ENCODE measurements at places on chromosomes 3 and 15.

GRCh38 chr3:159185443-159186050, 383.7 kb downstream of the MFSD1 start:
- DNase-seq = no peak

DNA sequence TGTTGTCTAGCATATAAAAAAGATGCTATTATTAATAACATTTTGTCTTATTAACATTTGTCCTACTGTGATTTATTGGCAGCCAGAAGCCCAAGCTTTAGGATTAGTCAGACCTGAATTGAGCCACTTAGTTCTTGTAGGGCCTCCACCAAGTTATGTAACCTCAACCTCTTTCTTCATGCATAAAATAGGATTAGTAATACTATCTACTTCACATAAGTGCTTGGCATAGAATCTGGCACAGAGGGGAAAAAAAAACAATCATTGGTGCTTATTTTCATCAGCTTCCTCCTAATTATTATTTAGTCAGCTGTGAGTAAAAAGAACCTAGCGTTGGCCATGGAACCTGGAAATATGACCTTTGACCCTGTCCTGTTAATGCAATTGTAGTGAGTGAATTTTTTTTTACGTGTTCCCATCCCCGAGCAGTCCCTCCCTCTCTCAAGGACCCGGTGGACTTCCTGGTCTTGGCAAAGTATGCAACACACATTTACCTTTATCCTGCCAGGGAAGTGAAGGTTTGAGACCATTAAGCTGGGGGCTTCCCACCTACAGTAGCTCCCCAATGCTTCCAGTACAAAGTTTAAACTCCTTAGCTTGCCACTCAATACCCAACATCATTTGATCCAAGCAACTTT, 136.8 kb downstream of the FHIT start:
- DNase-seq = no peak

DNA sequence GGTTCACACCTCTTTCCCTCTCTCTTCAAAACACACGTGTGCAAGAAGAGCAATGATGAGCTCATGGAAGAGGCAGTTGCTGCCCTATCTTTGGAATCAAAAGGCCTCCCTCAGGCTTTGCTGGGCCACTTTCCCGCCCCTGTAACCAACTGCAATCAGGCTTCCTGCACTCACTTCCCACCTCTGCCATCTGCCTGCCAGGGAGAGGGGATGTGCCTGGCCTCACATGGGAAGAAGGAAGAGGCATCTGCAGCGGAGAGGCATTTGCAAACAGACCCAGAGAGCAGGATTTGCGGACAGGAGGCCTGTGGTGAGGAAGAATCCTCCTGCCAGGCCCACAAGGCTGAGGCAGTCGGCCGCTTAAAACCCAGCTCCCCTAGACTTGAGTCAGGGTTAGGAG, 175.6 kb upstream of the ATP10A start:
- no peak for DNase-seq

DNA sequence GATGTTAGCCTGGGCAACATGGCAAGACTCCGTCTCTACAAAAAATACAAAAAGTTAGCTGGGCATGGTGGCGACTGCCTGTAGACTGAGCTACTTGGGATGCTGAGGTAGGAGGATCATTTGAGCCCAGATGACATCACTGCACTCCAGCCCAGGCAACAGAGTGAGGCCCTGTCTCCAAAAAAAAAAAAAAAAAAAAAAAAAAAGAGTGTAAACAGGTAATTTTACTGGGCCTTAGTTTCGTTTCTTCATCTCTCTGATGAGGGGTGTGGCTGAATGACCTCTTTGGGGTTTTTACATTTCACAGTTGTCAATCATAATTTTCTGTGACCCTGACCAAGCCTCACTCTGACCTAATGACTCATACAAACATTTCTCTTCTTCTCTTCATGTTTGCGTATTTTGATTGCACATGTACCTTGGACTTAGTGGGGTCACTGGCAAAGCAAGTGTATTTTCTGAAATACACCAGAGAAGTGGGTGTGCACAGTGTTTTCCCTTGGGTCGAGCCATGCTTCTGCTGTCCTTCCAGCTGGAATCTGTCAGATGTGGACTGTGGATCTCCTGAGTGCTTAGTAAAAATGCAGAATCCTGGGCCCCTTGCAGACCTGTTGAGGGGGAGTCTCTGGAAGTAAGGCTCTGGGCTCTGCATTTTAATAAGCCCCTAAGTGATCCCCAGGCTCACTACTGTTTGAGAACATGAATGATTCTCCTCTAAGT, 140.5 kb downstream of the FNDC3B start:
- DNase-seq = no peak

DNA sequence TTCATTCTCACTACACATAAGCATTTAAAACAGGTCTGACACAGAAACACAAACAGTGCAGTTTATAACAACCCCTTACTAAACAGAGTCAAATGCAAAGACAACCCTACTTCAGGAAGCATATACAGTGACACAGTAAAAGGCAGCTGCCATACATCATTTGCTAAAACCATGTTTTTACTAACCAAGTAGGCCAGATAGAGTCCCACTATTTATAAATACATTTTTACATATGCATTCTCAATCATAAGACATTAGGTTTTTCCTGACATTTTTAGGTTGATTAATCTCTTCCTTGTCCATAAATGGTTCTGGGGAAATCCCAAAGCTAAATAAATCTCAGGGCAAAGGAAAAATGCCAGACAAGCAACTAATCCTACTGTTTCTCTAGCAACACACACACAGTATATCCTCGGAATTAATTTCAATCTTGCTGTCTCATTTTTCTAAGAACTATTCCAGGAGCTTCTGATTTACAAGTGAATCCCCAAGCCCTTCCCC, 39.0 kb downstream of the CHAC1 start:
- no peak for DNase-seq

DNA sequence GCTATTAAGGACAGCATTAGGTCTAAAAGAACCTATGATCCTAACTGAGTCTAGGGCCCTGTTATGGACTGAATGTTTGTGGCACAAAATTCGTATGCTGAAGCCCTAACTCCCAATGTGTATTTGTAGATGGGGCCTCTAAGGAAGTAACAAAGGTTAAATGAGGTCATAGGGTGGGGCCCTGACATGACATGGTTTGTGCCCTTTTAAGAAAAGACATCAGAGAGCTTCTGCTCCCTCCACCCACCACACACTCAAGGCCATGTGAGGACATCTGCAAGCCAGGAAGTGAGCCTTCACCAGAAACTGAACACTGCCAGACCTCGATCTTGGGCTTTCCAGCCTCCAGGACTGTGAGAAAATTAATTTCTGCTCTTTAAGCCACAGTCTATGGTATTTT, 49.2 kb downstream of the PHC3 start:
- peak; percentile 19 for DNase-seq

GRCh38 chr3:104628185-104628789, 738.4 kb upstream of the ALCAM start:
- DNase-seq = peak; percentile 39

DNA sequence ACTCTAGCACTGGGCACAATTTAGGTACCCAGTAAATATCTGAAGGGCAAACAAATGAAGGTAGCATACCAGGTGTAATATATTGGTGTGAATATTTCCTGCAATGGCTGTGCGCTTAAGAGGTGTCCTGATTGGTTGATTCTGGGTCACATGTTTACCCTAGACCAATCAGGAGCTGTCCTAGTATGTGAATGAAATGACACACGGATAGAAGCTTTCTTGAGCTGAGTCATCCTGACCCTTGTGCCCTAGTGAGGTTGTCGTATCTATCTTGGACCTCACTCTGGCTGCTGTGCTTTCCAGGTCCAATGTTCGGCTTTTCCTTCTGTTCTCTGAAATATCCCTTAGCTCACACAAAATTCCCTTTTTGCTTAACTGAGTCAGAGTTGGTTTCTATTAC, 58.1 kb upstream of the FOXP1 start:
- DNase-seq = no peak

DNA sequence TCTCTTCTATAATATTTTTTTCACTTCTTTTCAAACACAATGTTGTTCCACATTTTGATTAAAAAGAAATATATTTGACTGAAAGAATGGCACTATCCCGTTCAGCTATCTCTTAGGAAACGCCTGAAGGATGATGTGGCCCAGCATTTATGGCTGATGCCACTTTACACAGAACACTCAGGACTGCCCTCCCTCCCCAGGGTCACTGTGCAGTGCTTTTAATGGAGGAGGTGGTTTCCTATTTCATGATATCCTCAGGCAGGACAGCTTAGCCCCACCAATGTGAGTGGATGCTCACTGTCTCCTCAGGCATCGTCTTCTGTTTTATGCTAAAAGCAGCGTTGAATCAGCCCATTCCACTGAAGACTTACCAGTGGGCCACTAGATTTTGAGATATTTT, 135.9 kb downstream of the KCNAB1 start:
- DNase-seq = peak; percentile 20

GRCh38 chr15:86089422-86089821, 9.8 kb downstream of the AGBL1 start:
- no peak for DNase-seq

DNA sequence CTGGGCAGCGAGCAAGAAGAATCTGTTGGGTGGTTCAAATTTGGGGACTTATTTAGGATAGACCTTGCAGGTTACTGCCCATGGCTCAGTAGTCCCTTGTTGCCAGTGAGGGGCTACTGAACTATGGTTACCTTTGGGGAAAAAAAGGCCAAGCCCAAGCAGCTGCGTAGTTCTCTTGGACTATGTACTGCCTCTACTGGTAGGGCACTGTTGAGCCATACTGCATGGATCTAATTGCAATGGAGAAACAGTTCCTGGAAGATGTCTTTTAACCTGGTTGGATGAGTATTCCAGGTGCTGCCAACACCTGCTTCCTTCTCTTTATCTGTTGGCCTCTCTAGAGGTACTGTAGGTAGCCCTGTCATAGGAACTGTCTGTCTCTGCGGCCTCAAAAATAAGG, 671.9 kb upstream of the CBLB start:
- no peak for DNase-seq

GRCh38 chr3:46998852-46999515, 19.5 kb downstream of the NBEAL2 start:
- no peak for DNase-seq

DNA sequence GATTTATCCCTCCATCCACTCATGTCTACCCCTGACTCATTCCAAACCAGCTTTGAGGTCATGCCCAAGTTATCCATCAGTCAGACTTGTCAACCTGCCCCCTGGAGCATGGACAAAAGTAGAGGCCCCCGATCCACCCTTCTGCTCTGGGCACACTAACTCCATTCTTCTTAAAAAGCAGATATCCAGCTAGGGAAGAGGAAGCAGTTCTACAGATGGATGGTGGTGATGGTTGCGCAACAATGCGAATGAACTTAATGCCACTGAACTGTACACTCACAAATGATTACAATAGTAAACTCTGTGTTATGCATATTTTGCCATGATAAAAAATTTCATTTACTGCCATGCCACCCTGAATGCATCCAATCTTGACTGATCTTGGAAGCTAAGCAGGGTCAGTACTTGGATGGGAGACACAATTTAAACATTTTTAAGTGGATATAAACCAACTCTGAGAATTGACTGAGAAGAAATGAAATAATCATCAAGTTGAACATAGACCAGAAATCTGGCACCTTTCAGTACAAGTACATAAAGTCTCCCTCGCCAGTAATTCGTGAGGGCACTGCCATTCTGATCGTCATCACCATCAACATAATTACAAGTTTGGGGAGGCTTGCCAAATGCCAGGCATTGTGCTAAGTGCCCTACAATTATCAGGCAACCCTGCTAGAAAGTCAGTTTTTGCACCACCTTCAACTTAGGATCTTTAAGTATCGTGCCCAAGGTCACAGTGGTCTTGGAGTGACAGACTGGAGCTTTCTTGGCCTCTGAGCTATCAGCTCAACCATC, 124.8 kb downstream of the ATP10A start:
- DNase-seq = peak; percentile 66

DNA sequence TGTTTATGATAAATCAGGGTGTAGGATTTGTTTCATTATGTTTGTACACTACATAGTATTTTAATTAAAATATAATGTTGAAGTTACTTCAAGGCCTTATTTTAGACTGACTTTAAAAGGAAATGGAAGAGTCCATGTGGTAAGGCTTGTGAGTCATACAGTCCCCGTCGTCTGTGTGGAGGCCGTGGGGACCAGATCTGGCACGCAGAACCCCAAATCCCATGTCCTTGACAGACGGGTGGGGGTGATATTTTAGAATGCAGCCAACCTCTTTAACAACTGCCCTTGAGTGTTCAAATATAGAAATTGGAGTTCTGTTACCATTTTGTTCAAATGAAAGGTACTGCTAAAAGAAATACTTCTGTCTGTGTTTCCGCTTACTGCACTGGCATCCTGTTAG, 35.8 kb downstream of the ABHD17C start:
- no peak for DNase-seq

GRCh38 chr3:10164546-10165393, at the start of gene IRAK2:
Gene IRAK2, plus strand, starts transcription at chr3:10164919. Its CDS starts 36 bp downstream, at chr3:10164955.
- DNase-seq = peak; percentile 56

DNA sequence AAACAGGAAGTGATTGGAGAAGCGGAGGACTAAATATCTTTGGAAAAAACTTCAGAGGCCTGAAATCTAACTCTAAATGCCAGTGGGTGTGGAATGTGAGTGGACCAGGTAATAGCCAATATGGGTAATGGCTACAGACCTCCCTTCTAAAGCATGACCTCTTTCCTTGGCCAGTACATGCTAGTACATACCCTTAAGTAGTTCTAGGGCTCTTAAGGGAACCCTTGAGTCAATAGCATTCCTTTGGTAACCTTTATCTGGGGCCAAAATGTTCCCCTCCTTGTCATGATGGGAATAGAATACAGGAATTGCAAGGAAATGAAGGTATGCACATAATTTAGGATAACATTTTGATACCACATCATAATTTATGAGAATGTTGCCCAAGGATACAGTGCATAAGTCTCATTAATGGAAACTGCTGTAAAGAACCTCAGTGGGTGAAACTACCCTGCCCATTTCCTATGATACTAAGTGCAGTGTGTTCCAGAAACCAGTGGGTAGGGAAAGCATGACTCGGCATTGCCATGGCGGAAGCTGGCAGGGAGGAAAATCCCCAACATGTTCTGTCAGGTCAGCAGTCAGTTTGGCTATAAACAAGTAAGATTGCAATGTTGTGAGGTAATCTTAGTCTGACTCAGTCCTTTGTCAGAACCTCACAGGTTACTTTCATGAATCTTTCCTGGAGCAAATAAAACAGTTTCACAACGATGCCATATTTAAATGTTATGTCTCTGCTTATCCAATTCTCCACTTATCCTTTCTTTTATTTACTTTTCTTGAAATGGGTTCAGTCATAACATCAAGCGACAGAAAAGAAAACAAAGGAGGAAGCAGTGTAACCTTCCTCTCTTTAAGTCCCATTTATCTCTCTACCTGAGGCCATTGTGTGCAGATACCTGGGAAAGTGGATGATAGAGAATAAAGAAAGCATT, 23.5 kb upstream of the RAP2B start:
- DNase-seq = peak; percentile 96

- no peak for DNase-seq
Measured at GRCh38 chr3:74420538-74421124, 193.8 kb downstream of the CNTN3 start.

GRCh38 chr3:146342989-146343388, 92.1 kb upstream of the PLSCR4 start:
- DNase-seq = peak; percentile 56
